ENCODE measurements at places on chromosomes 16 and 17.

GRCh38 chr17:27666831-27667560 lies 36.0 kb downstream of the LGALS9 start:
- no peak for DNase-seq

DNA sequence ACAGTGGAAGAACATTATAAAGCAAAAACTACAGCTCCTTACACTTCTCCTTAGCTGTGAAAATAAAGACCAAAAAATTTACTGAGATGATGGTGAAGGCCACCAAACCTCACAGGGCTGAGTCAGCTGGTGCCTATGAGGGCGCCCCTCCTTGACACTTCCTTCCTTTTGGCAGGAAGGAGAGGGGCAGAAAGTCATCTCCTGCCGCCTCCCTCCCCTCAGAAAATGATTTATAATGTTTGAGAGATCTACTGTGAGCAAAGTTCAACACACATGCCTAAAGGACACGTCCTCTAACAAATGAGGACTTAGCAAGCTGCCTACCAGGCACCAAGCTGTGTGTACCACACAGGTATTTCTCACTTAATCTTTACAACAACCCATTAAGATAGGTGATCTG lies 245.7 kb downstream of the PRKCA start:
- no peak for DNase-seq

- no peak for DNase-seq
These were observed at the start of gene MT1G for GRCh38 chr16:56667581-56668571. MT1G (minus strand) TSS chr16:56668065; CDS start chr16:56667993, 72 bp downstream.

DNA sequence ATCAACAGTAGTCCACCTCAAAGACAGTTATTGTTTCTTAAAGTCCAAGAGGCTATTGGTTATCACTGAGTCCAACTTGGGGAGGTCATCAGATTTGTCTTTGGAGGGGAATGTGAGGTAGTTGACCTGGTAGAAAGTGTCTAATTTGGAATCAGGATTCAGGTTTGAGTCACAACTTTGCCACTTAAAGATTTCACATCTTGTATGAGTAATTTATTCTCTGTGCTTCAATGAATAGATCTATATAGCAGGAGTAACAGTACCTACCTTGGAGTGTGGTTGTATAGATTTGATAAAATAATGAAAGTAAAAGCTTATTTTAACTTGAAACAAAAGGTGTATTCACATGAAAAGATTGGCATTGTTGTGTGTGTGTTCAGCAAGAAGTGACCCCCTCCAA lies 119.3 kb upstream of the TBX2 start:
- no peak for DNase-seq
